ENCODE measurements at places on chromosomes 5 and 9.

GRCh38 chr5:54533541-54534190 lies 16.1 kb downstream of the SNX18 start:
- DNase-seq, result no peak

- DNase-seq, result no peak
Measured at GRCh38 chr5:147708708-147709107, 73.8 kb downstream of the JAKMIP2 start.

- no peak for DNase-seq
Measured at GRCh38 chr5:14700478-14701436, 36.2 kb downstream of the OTULIN start.

GRCh38 chr9:4298255-4299004 lies 1.4 kb downstream of the GLIS3 start:
- DNase-seq, result no peak

- DNase-seq, result no peak
Measured at GRCh38 chr5:112154940-112155686, 264.0 kb downstream of the EPB41L4A start.

- no peak for DNase-seq
Measured at GRCh38 chr5:95759634-95760033, 28.5 kb downstream of the RHOBTB3 start.

DNA sequence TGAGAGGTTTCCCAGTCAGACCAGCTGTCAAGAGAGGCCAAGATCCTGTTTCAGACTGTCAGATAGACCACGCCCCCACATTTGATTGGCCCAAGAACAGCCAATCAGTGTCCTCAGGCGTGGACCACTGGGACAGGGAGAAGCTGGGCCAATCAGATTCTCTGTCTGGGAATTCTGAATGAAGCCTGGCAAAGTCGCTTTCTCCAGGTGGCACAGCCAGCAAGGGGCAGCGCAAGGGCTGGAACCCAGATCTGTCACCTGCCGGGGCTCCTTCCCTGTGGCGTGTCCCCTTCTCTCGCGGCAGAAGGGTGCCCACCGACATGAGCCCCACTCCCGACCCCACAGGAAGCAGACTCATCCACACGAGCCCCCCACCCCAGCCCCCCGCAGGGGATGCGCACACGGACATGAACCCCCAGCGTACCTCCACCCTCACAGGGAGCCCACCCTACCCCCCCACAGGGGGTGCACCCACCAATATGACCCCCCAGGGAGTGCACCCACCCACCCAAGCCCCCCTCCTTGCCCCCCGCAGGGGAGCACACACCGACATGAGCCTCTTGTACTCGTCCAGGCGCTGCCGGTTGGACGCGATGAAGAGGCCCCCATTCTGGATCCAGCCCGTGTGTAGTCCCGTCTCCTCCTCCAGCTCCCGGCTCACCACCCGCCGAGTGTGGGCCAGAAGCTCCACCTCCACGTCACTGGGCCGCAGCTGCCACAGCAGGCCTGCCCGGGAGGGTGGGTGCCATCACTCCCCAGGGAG lies 6.1 kb downstream of the SARDH start:
- DNase-seq, result peak; percentile 66

DNA sequence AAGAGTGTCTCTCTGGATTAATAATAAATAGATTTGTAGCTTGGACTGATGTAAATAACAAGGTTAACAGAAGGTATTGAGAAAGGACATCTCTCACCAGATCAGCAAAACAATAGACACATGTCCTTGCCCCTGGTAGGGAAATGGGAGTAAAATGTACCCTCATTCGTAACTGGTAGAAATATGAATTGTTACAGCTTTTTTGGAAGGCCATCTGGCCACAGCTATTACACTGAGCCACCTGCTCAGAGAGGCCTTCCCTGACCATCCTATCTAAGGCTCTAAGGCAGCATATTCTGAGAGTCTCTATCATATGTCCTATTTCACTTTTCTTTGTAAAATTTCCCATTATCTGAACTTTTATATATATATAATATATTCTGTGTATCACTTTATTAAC lies 129.1 kb upstream of the MAP1B start:
- no peak for DNase-seq

- no peak for DNase-seq
Measured at GRCh38 chr5:42043400-42043799, 118.3 kb downstream of the FBXO4 start.

GRCh38 chr9:75168270-75169178 lies 80.2 kb downstream of the OSTF1 start:
- no peak for DNase-seq

GRCh38 chr5:6644794-6645241 lies 11.6 kb downstream of the SRD5A1 start:
- DNase-seq, result no peak

DNA sequence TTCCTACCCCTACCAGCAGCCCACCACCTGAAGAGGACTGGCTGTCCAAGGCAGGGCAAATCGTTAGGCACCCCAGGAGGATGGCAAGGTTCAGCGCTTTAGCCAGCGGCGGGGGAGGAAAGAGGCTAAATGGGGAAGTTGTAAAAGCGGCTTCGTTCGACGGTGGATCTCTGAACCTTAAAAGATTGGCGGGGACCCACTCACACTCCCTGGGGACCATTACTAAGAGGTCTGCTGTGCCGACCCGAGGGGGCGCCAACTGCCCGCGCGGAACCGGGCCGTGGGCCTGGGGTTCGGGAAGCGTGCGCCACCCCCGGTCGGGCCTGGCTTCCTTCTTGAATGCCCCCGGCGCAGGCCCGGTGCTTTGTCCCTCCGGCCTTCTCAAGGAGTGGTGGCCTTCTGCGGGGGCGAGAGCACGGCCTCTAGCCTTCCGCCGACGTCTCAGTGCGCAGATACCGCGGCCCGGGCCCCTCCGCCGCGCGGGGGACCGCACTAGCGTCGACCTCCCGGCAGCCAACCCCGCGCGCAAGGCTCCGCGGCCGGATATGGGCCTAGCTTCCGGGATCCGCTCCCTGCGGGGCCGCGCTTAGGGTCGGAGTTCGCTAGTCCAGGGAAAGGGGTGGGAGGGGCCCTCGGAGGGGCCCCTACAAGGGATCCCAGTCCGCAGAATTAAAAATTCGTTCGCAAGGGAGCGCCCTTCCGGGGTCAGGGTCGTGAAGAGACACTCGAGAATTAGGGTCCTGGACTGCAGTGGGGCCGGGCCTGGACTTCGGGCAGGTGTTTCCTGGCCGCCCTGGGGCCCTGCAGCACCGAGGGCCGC lies 10.5 kb downstream of the NR2F1-AS1 start:
- no peak for DNase-seq

GRCh38 chr9:69976152-69976551 lies 67.5 kb upstream of the MAMDC2 start:
- DNase-seq, result no peak

GRCh38 chr5:14197056-14197455 lies 53.9 kb downstream of the TRIO start:
- DNase-seq, result no peak

- no peak for DNase-seq
Measured at GRCh38 chr5:85108471-85108870, 723.8 kb upstream of the EDIL3 start.

GRCh38 chr9:135802876-135803419 lies 101.0 kb downstream of the KCNT1 start:
- no peak for DNase-seq
